ENCODE measurements at places on chromosomes 6 and 20. TPM values are rescaled to one million over a fixed set of nuclear protein-coding genes. Genes with fewer than 3 reads are reported as not detected.

GRCh38 chr6:21134356-21134755 lies 459.2 kb upstream of the SOX4 start:
- H3K4me1 ChIP-seq, result peaks cover 64% of the 10 kb centered on the region
- no peaks in the 10 kb centered on the region for H3K36me3 ChIP-seq
- no peaks in the 10 kb centered on the region for H3K27me3 ChIP-seq
- H3K27ac ChIP-seq, result no peak overlapping the region
- DNase-seq, result no peak

The HRH3 gene
- total RNA-seq, result 1.7 TPM

The FERMT1 gene
- 1.3 TPM for total RNA-seq

DNA sequence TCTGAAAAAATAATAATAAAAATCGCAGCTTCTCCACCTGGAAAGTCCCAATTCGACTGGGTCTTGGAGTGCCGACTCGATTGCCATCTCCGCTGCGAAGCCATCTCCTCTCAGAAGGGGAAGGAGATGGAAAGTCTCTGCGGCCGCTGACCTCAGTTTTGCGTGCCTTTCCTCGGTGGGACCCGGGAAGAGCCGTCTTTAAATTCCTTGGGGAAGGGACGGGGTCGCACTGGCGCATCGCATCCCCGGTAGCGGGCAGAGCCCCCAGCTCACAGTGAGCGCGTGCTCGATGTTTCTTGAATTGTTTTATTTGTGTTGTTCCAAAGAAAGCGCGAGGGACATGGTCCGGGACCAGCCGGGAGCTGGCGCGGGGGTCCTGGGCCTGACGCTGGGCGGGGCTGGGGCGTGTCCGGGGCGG lies 270 bp upstream of the TIAM2 start:
- no peaks in the 10 kb centered on the region for H3K4me1 ChIP-seq
- no peaks in the 10 kb centered on the region for H3K36me3 ChIP-seq
- DNase-seq, result no peak
- peaks cover 26% of the 10 kb centered on the region for H3K27me3 ChIP-seq
- peak overlapping the region; percentile 86 for H3K4me3 ChIP-seq

GRCh38 chr6:89997456-89998445 lies 103.5 kb downstream of the GJA10 start:
- no peak overlapping the region for H3K27ac ChIP-seq
- no peak overlapping the region for H3K4me3 ChIP-seq
- no peaks in the 10 kb centered on the region for H3K27me3 ChIP-seq
- H3K36me3 ChIP-seq, result no peaks in the 10 kb centered on the region

The LRFN2 gene
- not detected for total RNA-seq

- DNase-seq, result peak; percentile 75
- H3K27ac ChIP-seq, result no peak overlapping the region
- no peaks in the 10 kb centered on the region for H3K4me1 ChIP-seq
- peaks cover 2% of the 10 kb centered on the region for H3K36me3 ChIP-seq
- no peaks in the 10 kb centered on the region for H3K27me3 ChIP-seq
Measured at GRCh38 chr6:169420912-169421543, 167.4 kb upstream of the THBS2 start.

DNA sequence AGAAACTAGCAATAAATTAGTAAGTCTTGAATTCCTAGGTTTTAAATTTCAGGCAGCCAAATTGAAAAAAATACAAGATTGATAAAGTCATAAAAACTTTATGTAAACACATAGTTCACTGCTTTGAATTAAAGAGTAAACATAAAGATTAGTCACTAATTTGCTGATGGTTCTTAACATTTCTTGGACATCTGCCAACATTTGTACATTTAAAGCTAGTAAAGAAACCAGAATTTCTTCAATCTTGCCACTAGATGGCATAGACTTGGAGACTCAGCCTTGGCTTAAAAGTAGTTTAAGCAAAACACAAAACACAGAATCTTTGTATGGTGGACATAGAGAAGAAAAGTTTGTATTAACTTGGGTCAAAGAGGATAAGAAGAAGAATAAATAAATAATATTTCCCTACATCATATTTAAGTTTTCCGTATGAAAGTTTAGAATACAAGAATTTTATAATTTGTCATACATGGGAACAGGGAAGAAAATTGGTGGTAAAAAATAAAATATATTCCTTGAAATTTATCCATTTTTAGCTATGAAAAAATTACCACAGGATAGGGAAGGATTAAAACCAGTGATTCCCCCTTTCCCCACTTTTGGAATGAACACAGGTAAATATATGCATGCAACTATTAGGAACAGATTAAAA lies 41.7 kb upstream of the FAM135A start:
- no peaks in the 10 kb centered on the region for H3K4me1 ChIP-seq
- H3K27me3 ChIP-seq, result no peaks in the 10 kb centered on the region
- H3K4me3 ChIP-seq, result no peak overlapping the region
- peak; percentile 28 for DNase-seq
- no peaks in the 10 kb centered on the region for H3K36me3 ChIP-seq
- no peak overlapping the region for H3K27ac ChIP-seq

The C6orf132 gene
- 1.8 TPM for total RNA-seq

The PPP1R16B gene
- 1.6 TPM for total RNA-seq

GRCh38 chr6:13117570-13117969 lies 210.8 kb downstream of the TBC1D7 start:
- H3K4me3 ChIP-seq, result no peak overlapping the region
- DNase-seq, result no peak
- H3K27me3 ChIP-seq, result no peaks in the 10 kb centered on the region
- no peak overlapping the region for H3K27ac ChIP-seq
- no peaks in the 10 kb centered on the region for H3K36me3 ChIP-seq
- H3K4me1 ChIP-seq, result peaks cover 18% of the 10 kb centered on the region

The ECT2L gene
- total RNA-seq, result not detected

- H3K4me3 ChIP-seq, result no peak overlapping the region
- no peaks in the 10 kb centered on the region for H3K36me3 ChIP-seq
- no peak overlapping the region for H3K27ac ChIP-seq
- no peak for DNase-seq
- H3K4me1 ChIP-seq, result peaks cover 17% of the 10 kb centered on the region
- H3K27me3 ChIP-seq, result no peaks in the 10 kb centered on the region
Measured at GRCh38 chr6:25366903-25367545, 87.8 kb downstream of the CARMIL1 start.

GRCh38 chr6:167267921-167268401 lies 23.2 kb upstream of the UNC93A start:
- no peaks in the 10 kb centered on the region for H3K27me3 ChIP-seq
- no peaks in the 10 kb centered on the region for H3K36me3 ChIP-seq
- no peak overlapping the region for H3K27ac ChIP-seq
- no peaks in the 10 kb centered on the region for H3K4me1 ChIP-seq
- DNase-seq, result no peak

The MEP1A gene
- not detected for total RNA-seq

The TNF gene
- total RNA-seq, result 0.19 TPM

DNA sequence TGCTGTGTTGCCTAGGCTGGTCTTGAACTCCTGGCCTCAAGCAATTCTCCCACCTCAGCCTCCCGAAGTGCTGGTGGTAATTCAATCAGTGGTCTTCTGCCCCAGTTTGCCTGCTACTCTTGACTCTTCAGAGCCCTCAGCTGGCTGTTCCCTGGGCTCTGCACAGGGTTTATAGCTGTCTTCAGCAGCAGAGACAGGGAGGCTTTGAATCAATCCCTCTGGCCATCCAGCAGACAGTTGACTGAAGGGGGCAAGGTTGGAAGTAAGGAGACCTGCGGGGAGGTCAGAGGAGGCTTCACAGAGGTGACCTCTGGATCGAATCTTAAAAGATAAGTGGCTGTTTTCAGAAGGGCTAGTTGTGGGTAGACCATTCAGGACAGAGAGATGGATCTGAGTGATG lies 26.0 kb upstream of the KIF3B start:
- no peaks in the 10 kb centered on the region for H3K27me3 ChIP-seq
- H3K27ac ChIP-seq, result no peak overlapping the region
- H3K4me3 ChIP-seq, result no peak overlapping the region
- no peaks in the 10 kb centered on the region for H3K4me1 ChIP-seq

DNA sequence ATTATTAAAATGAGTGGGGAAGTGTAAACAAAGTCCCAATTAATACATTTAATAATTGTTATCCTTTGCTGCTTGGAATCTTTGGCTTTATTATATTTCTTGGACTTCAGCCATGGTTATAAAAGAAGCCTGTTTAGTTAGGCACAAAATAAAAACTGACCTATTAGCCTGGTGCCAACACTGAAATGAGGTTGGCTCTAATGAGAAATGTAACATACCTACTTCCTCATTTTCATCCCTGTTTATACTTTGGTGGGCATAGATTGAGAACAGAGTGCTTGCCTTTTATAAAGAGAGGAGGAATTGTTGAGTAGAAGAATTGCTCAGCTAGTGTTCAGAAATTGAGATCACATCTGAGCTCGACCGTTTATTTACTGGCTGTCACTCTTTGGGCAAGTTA lies 471.3 kb downstream of the UTRN start:
- no peaks in the 10 kb centered on the region for H3K4me1 ChIP-seq
- DNase-seq, result no peak
- no peak overlapping the region for H3K27ac ChIP-seq
- no peaks in the 10 kb centered on the region for H3K36me3 ChIP-seq
- H3K27me3 ChIP-seq, result no peaks in the 10 kb centered on the region
- no peak overlapping the region for H3K4me3 ChIP-seq

GRCh38 chr6:17633465-17634188 lies 33.5 kb downstream of the FAM8A1 start:
- no peak overlapping the region for H3K27ac ChIP-seq
- no peak overlapping the region for H3K4me3 ChIP-seq
- DNase-seq, result no peak
- no peaks in the 10 kb centered on the region for H3K4me1 ChIP-seq

DNA sequence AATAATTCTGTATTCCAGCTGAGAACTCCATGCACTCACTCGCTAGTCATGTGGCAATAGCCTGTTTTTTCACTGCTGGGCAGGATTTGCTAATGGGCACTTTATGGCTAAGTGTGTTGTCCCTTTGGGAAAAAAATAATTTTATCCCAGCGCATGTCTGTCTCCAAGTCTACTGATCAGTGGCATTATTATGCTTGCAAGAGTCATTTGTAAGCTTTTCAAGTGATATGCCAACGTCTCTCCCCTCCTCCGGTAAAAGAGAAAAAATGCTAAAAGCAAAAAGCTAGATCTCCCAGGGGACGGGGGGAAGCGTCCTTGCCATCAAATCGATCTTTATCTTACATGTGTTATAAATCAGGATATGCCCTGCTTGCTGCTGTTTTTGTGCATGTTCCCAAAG lies 407.7 kb downstream of the CDH26 start:
- no peaks in the 10 kb centered on the region for H3K4me1 ChIP-seq
- H3K36me3 ChIP-seq, result no peaks in the 10 kb centered on the region
- no peak for DNase-seq
- no peaks in the 10 kb centered on the region for H3K27me3 ChIP-seq
- H3K27ac ChIP-seq, result no peak overlapping the region
- H3K4me3 ChIP-seq, result no peak overlapping the region

The FAM83D gene
- 76.7 TPM for total RNA-seq

The C6orf15 gene
- total RNA-seq, result not detected

DNA sequence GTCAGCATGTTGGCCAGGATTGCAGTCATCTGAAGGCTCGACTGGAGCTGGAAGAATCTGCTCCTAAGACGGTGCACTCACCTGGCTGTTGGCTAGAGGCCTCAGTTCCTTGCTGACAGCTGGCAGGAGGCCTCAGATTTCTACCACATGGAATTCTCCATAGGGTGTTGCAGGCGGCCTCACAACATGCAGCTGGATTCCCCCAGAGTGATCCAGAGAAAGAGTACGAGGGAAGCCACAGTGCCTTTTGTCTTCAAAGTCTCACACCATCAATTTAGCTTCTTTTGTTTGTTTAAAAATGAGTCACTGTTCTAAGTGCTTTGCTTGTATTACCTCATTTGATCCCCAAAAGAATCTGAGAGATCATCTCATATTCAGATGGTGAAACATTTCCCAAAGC lies 65.5 kb upstream of the FYN start:
- H3K27me3 ChIP-seq, result no peaks in the 10 kb centered on the region
- H3K4me3 ChIP-seq, result no peak overlapping the region
- peaks cover 11% of the 10 kb centered on the region for H3K4me1 ChIP-seq
- no peak for DNase-seq

The KIAA1755 gene
- total RNA-seq, result 0.22 TPM

The GSTA1 gene
- not detected for total RNA-seq

DNA sequence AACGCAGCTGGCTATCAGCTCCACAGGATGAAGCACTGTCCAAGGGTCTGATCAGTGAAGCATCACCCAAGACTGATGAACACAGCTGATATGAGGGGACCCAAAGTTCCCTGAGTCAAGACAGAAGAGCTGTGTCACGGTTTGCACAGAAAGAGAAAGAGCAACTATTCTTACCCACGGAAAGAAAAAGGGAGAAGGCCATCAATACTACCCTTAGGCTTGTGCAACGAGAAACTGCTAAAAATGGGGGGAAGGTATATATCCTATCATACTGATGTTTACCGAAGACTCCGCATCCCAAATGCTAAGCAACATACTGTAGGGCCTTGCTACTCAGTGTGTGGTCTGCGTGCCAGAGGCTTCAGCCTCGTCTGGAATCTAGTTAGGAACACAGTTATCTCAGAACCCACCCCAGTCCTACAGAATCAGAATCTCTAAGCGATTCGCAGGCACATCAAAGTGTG lies 665 bp downstream of the FASTKD5 start:
- H3K36me3 ChIP-seq, result no peaks in the 10 kb centered on the region
- H3K27me3 ChIP-seq, result no peaks in the 10 kb centered on the region
- DNase-seq, result peak; percentile 58
- H3K4me1 ChIP-seq, result peaks cover 11% of the 10 kb centered on the region
- H3K27ac ChIP-seq, result peak overlapping the region; percentile 60

DNA sequence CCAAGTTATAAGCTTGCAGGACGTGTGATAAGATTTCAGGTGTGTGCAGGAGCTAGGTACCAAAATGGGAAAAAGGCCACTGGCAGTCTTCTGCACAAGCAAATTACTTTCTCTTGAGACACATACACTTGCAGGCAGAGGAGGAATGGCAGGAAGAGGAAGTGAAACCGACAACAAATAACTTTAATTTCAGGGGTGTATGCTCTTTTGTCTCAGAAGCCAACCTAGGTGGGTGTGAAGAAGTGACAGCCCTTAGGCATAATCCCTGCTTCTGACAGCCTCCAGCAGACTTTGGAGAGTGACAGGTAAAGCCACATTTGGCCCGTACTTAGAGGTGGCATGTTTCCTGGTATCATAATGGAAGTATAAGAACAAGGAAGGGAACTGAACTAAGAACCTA lies 118.8 kb upstream of the TRAF3IP2 start:
- H3K36me3 ChIP-seq, result no peaks in the 10 kb centered on the region
- H3K4me1 ChIP-seq, result no peaks in the 10 kb centered on the region
- DNase-seq, result no peak
- H3K27me3 ChIP-seq, result no peaks in the 10 kb centered on the region

GRCh38 chr6:53236241-53236640 lies 87.6 kb upstream of the GCM1 start:
- DNase-seq, result no peak
- H3K27ac ChIP-seq, result no peak overlapping the region
- H3K36me3 ChIP-seq, result no peaks in the 10 kb centered on the region
- no peak overlapping the region for H3K4me3 ChIP-seq

GRCh38 chr6:1739220-1739619 lies 129.5 kb downstream of the FOXC1 start:
- H3K27ac ChIP-seq, result no peak overlapping the region
- H3K27me3 ChIP-seq, result no peaks in the 10 kb centered on the region
- no peaks in the 10 kb centered on the region for H3K4me1 ChIP-seq
- no peak for DNase-seq
- H3K36me3 ChIP-seq, result no peaks in the 10 kb centered on the region
- H3K4me3 ChIP-seq, result no peak overlapping the region

The DAAM2 gene
- total RNA-seq, result 2.1 TPM

The COL21A1 gene
- 0.43 TPM for total RNA-seq
